Hypothalamus (tissue), 51 donors: ENCODE measurements at places on chromosomes 1 and 21.

DNA sequence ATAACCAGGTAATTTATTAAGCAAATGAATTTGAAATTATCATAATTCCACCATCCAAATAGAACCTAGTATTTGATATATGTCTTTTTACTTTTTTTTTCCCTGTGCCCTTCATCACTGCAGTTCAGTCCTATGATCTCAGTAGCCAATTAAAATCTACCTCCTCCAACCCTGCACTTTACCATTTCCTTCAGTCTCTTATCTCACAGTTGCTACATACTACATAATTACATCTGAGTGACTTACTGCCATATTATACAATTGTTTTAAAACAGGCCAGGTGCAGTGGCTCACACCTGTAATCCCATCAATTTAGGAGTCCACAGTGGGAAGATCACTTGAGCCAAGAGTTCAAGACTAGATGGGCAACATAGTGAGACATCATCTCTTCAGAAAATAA, 73.2 kb downstream of the PRKACB start:
- no peak for DNase-seq

DNA sequence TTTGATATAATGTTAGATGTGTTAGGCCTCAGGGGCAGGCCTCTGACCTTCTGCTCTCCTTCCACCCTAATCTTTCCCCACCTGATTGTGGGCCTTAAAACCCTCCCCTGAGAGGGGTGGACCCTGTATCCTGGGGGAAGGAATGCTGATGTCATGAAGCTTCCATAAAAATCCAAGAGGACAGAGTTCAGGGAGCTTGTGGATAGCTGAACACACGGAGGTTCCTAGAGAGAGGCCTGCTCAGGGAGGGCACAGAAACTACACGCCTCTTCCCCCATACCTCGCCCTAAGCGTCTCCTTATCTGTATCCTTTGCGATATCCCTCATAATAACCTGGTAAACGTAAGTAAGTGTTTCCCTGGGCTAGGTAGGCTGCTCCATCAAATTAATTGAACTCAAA, 4.3 kb downstream of the MFN2 start:
- no peak for DNase-seq

- DNase-seq = no peak
These were observed 20.3 kb upstream of the LAPTM5 start for GRCh38 chr1:30777904-30778153.

DNA sequence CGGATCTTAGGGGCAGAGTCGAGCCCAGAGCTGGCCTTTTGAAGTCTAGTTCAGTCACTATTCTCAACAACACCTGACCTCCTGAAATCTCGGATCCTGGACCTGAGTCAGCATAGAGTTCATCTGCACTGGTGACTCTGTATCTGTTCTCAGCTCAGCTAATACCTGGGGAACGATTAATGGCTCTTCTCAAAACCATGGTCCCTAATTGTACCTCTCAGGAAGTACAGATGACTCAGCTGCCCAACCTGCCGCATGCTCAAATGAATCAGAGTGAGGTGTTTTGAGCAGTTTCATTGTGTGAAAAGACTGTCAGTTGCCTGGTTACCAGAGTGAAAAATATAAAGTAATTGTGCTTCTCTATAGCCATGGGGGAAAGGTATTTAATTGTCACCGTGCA, 89.2 kb downstream of the SLC35F3 start:
- no peak for DNase-seq

- no peak for DNase-seq
These were observed 15.6 kb upstream of the HMGCS2 start for GRCh38 chr1:119784191-119784781.

GRCh38 chr1:45148209-45148825, 58.1 kb downstream of the ZSWIM5 start:
- no peak for DNase-seq
